ENCODE measurements at places on chromosomes 16 and 17.

DNA sequence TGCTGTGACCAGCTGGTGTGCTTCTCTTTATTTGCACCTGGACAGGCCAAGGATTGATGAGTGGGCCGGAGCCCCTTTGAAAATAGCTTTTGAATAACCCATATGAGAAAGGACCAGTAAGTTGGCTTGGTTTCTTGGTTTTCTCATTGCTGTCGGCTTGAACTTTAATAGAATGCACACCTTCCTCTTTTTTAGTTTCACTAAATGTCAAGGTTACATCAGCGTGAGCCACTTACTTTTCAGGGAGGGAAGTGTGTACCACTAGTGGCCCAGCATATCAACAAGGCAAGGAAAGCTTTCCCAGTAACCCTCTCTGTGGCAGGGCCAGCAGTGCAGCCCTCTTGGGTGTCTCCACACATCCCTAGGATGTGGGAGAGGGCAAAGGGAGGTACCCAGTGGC lies 433.3 kb downstream of the CA10 start:
- DNase-seq, result no peak

- no peak for DNase-seq
Observed at GRCh38 chr16:66359012-66359411, 7.5 kb upstream of the CDH5 start.

DNA sequence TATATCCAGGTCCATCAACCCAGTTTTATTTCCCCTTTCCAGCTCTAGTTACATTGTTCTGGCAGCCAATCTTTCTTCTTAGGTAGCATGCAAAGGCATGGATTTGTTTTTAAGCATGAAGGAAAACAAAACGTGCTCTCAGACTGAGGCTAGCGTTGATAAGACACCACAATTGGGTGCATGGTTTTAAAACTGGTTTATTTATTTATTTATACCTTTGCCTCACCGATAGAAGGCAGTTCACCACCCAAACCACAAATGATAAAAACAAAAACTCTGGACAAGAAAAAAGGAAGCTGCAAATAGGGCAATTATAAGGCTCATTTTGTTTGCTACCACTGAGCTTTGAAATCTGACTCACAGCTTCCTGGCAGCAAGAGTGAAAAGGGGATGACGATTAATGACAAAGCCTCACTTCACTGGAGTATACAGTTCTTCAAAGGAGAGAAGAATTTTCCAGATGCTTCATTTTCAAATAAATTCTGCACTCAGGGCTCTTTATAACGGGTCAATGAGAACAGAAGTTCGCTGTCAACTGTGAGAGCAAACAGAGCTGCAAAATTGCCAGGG lies 278.4 kb upstream of the IRX5 start:
- no peak for DNase-seq

- DNase-seq, result no peak
Observed at GRCh38 chr16:58451265-58451689, 48.7 kb upstream of the NDRG4 start.

- no peak for DNase-seq
Observed at GRCh38 chr16:25063865-25064264, 47.7 kb upstream of the LCMT1 start.

DNA sequence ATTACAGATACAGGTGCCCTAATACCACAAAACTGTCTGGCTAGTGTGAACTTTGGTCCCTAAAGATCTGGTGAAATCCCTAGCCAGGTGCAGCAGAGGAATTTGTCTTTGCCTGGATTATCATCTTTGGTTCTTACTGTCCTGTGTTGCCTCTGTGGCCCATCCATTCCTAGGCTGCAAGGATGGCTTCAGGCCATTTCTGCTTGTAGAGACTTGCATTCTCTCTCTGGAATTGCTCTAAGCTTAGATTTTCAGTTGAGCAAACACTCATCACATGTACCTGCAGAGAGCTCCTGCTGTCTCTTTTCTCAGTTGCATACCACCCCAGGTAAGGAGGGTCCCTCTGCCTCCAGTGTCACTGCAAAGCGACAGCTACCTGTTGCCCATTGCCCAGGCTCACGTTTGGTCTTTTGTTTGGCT lies 114.9 kb downstream of the PRKCA start:
- no peak for DNase-seq

- no peak for DNase-seq
Observed at GRCh38 chr17:72975509-72975908, 117.0 kb downstream of the SLC39A11 start.

DNA sequence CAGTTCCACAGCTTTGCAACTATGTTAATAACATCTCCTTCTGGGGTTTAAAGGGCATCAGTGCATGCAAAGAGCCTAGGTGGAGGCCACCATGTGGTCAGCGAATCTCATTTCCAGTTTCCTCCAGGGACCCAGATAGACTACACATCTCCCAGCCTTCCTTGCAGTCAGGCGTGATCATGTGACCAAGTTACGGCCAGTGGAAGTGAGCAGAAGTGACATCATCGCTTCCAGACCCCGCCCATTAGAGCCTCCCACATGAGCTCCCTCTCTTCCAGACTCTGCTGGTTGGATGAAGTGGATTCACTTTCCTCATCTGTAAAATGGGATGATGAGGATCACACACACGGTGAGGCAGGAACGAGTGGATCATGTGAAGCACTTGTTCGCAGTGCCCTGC lies 27.4 kb upstream of the KDM8 start:
- no peak for DNase-seq

DNA sequence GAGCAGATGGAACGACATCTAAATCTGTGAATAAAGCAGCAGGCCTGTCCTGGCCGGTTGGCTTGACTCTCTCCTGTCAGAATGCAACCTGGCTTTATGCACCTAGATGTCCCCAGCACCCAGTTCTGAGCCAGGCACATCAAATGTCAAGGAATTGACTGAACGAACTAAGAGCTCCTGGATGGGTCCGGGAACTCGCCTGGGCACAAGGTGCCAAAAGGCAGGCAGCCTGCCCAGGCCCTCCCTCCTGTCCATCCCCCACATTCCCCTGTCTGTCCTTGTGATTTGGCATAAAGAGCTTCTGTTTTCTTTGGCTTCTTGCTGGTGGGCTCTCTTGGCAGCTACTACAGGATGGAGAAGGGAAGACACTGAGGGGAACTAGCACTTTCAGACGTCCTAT lies 4.1 kb upstream of the RSAD1 start:
- DNase-seq, result no peak

DNA sequence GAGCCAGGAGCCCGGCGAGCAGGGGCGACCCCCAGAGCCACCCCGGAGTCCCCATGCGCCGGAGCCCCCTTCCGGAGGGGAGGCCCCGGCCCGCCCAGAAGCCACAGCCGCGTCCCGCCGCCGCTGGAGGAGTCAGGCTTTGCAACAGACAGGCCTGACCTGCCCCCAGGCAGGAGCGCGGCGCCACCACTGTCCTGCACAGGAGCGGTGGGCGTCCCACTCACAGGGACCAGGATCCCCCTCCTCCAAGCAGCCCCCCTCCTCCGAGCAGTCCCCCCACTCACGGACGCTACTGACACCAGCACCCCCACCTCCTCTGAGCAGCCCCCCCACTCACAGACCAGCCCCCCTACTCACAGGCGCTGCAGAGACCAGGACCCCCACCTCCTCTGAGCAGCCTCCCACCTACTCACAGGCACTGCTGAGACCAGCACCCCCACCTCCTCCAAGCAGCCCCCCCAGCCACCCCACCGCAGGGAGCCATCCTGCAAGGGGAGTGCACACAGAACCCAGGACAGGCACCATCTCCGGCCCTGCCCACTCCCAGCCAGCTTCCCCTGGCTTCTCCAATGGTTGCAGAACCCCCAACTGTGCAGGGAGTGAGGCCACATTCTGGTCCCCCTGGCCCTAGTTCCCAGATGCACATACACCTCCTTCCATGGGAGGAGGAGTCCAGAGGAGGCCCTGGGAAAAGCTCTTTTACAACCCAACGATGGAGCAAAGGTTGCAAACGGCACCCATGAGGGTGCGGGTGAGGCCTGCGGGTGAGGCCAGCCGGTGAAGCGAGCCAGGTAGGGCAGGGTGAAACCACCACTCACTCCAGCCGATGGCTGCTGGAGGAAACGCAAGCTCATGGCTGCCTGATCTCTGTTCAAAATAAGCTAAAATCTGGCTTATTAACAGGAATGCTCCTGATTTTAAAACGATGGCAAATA lies 69.9 kb downstream of the ABR start:
- DNase-seq, result no peak

DNA sequence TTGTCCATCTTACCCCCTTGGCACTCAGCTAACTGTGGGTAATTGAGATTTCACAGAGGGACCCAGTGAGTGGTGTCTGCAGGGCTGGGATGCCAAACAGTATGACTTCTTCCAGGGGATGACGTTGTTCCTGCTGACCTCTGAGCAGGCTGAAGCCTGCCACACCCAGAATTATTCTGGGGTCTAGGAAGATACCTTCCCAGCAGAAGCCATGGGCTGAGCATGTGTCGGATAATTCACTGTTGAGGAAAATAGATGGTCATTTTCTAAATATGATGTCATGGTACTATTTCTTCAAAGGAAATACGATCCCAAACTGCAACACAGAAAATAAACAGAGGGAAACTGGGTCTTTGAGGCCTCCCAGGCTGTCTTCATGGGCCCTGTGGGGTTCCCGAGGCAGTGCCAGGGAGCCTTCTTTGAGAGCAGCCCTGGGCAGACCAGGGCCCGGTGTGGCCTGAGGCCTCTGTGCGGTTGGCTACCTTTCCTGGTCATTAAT lies 17.4 kb downstream of the WNT9B start:
- no peak for DNase-seq

DNA sequence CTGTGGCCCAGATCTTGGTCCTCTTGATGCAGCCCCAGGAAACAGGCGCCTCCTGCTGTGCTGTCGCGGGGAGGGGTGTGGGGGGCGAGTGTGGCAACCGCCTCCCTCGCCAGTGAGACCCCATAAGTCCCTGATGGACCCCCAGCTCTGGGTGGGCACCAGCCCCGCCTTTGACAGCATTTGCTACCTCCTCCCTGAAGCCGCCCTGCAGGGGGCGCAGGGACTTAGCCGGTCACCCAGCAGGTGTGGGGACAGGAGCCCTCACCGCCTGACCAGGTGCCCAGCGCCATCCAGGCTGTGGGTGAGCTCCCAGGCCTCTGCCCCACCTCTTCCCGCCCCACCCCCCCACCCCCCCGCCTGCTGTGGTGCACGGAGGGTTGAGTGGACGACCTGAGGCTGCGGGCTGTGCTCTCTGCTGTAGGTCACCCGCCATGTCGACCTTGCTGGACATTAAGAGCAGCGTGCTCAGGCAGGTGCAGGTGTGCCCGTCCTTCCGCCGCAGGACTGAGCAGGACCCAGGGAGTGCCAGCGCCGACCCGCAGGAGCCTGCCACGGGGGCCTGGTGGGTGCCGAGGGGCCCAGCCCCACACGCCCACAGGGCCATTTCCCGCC lies 4.8 kb downstream of the BAIAP3 start:
- no peak for DNase-seq

DNA sequence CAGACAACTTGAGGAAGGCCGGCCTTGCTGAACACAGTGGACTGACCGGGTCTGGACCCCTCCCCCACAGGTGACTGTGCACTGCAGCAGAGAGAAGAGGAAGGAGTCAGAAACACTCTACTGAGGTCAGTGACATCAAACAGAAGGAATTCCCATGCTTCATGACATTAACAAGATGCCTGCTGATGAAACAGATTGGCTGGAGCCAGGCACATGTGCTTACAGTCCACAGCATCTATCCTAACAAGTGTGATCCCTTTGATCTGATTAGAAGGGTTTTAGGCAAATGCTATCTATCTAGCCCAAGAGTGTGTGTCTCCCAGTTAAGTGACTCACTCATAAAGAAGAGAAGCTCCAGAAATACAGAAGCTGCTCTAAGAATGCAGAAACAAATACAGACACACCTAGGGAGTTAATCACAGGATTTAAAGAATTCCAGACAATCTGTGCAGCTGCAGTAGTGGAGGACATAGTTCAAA lies 90.2 kb downstream of the SYCE1L start:
- no peak for DNase-seq

- no peak for DNase-seq
Observed at GRCh38 chr17:75642182-75642783, 9.0 kb downstream of the SMIM5 start.

DNA sequence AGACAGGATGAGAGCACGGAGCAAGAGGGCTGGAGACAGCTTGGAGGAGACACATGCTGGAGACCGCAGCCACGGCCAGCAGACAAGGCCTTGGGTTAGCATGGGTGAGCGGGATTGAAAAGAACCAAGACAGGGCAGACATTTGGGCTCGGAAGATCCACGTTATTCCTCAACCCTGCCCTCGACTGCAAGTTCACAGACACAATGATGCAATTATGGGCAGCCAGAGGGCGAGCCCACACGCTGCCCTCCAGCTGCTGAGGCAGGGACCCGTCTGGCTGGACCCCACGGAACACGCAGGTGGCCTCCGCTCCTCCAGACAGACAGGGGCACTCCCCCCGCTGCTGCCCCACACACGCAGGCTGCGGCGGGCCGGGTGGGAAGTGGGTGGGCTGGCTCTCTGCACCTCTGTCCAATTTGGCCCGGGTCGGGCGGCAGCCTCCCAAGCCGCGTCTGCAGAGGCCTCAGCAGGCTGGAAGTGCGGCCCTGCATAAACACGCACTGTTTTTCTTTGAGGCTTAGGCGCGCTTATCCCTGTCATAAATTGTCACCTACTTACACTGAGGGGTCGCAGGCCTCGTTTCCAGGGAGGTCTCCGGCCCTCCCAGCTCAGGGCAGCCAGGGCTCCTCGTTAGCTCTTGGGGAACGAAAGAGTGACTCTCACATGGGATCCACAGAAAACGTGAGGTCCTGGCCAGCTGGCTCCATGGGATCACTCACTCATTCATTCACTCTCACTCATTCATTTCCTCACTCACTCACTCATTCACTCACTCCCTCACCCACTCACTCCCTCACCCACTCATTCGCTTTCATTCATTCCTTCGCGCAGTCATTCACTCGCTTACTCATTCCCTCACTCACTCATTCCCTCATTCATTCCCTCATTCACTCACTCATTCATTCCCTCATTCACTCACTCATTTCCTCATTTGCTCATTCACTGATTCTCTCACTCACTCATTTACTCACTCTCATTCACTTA lies 303.9 kb downstream of the C16orf95 start:
- no peak for DNase-seq

DNA sequence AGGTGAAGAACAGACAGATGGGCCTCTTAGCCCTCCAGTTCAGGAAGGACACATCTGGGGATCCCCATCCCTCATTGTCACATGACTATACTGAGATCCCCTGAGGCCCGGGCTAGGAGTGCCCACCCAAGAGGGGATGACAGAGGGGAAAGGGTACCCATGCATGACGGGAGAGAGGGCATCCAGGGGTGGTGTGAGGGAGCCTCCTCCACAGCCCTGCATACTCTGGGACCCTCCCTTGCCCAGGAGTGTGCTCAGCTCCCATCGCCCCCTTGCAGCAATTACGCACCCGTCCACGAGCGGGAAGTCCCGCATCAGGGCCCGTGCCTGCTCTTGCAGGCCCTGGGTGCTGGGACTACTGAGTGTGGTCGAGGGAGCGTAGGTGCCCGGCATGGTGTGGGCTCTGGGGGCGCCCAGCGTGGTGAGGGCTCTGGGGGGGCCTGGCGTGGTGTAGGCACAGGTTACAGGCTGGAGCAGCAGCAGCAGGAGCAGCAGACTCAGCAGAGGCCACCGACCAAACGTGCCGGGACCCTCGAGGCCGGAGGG lies 6.5 kb downstream of the DPEP2 start:
- DNase-seq, result no peak
